ENCODE measurements at places on chromosomes 4 and X.
A peak's percentile ranks its signal among the peaks of the same experiment; 100 is the strongest.

DNA sequence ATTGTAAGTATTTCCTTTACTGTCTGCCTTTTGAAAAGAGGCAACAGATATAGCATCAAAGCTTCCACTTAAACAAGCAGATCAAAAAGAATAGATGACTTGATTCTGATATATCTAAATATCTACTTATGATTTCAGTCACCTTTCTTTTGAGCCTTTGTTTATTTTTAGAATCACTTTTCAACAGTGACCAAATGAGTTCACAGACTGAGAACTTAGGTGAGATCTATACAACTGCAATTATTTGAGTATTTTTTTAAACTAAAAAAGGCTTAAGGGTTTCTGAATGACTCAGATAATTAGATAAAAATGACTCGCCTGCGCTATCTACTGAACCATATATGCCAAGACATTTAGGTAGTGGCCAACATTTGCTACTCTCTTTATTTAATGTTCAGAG is 166.7 kb upstream of the KCNIP4 start:
- DNase-seq = no peak

GRCh38 chr4:170087163-170087700 is 2.5 kb downstream of the AADAT start:
- no peak for DNase-seq

GRCh38 chr4:110840221-110840654 is 217.4 kb upstream of the PITX2 start:
- DNase-seq = no peak

DNA sequence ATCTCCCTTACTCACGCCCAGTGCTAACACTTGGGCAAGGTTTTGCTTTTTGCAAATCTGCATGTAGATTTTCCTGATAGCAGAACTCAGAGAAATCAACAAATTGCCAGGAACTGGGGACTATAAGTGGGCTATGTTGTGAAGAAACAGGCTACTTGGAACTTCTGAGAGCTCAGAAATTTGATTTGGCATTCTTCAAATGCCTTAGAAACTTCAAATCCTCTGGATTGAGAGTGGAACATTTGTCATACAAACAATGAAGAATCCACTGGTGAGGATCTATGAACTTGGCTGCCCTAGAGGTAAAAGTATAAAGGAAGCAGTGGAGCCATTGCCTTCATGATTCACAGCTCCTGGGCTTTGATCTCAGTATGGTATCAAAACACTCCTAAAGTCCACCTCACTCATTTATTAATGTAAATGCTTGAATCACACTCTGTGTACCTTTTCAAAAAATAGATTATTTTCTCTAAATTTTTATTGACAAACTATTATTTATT is 126.0 kb downstream of the GLRA3 start:
- no peak for DNase-seq

- no peak for DNase-seq
These were observed 114.6 kb downstream of the DCTD start for GRCh38 chr4:182802621-182803020.

DNA sequence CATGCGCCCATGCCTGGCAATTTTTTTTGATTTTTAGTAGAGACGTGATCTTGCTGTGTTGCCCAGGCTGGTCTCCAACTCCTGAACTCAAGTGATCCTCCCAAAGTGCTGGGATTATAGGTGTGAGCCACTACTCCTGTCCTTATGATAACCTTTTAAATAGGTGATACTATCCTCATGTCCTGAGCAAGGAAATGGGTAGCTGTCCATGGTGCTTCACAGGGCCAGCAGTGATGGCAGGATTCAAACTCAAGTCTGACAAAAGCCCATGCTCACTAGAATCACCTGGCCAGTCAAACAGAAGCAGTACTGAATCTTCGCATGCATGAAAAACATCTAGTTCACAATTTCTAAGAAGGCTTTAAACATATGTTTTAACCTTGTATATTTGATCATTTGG is 235.1 kb downstream of the NR3C2 start:
- no peak for DNase-seq

- no peak for DNase-seq
These were observed 50.0 kb downstream of the EVC start for GRCh38 chr4:5760936-5761480.

GRCh38 chr4:3629665-3630064 is 97.4 kb upstream of the LRPAP1 start:
- DNase-seq = no peak

GRCh38 chrX:20378233-20378920 is 111.7 kb upstream of the RPS6KA3 start:
- DNase-seq = no peak

- DNase-seq = no peak
These were observed 52.6 kb upstream of the PPARGC1A start for GRCh38 chr4:23942471-23942870.

DNA sequence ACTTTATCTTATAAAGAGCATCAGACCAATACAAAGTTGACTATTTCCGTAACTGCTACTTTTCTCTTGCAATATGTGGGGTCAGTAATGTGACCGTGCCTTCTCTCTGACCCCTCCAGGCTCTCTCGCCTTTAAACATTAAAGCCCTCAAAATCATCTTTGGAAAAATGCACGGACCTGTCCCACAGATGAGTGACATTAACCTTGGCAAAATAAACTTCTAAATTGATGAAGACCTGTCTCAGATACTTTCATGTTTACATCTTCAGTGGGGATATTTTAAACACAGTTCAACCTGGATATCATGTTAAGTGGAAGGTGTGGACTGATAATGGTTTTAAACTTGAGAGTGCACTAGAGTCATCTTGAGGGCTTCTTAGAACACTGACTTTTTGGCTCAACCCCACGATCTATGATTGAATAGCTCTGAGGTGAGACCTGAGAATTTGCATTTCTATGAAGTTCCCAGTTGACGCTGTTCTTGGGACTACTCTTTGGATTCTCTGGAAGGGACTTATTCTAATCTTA is 26.7 kb upstream of the CXCL3 start:
- DNase-seq = no peak

DNA sequence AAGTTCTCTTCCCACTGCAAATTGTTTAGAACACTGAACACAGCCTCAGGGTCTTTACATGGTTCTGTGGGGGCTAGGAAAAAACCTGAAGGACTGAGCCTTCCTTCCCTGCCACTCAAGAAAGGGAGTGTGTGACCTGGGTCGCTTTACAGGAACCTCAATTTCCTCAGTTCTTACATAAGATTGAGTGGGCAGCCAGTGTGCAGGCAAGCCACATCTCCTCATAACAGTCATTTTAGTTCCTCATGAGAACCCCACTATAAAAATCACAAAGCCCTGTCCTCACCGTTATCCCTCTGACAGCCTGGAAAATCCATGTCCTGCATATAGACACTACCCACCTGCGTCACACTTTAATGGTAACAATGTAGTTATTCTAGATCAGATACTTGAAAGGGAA is 2.1 kb upstream of the ETDC start:
- no peak for DNase-seq

DNA sequence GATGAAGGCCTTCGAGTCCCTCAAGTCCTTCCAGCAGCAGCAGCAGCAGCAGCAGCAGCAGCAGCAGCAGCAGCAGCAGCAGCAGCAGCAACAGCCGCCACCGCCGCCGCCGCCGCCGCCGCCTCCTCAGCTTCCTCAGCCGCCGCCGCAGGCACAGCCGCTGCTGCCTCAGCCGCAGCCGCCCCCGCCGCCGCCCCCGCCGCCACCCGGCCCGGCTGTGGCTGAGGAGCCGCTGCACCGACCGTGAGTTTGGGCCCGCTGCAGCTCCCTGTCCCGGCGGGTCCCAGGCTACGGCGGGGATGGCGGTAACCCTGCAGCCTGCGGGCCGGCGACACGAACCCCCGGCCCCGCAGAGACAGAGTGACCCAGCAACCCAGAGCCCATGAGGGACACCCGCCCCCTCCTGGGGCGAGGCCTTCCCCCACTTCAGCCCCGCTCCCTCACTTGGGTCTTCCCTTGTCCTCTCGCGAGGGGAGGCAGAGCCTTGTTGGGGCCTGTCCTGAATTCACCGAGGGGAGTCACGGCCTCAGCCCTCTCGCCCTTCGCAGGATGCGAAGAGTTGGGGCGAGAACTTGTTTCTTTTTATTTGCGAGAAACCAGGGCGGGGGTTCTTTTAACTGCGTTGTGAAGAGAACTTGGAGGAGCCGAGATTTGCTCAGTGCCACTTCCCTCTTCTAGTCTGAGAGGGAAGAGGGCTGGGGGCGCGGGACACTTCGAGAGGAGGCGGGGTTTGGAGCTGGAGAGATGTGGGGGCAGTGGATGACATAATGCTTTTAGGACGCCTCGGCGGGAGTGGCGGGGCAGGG is 568 bp downstream of the HTT start:
- DNase-seq = peak; percentile 26

GRCh38 chrX:63993936-63994335 is 208.9 kb upstream of the ARHGEF9 start:
- no peak for DNase-seq

Measured in activated CD4-positive, alpha-beta T cell treated with anti-CD3 and anti-CD28 coated beads for 24 hours (primary cell).